ENCODE measurements at places on chromosomes 3 and 15. TPM values are rescaled to one million over a fixed set of nuclear protein-coding genes. Genes with fewer than 3 reads are reported as not detected.

DNA sequence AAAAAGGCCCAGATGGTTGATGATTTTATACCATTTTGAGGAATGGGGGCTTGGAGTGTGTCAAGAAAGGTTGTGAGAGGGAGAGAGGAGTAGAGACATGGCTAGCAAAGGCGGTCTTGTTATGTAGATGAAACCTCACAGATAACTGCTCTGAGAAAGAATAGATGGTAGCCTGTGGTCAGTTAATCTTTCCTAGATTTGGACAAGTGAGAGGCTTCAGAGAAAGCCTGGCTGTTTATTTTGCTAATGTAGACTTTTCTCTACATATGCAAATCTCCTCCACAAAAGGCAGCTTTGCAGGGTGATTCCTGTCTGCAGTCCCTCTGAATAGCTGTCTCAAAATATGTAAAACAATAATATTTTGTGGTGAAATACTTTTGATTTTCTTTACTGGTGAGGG, 177.3 kb downstream of the OTOL1 start:
- no peak for DNase-seq

DNA sequence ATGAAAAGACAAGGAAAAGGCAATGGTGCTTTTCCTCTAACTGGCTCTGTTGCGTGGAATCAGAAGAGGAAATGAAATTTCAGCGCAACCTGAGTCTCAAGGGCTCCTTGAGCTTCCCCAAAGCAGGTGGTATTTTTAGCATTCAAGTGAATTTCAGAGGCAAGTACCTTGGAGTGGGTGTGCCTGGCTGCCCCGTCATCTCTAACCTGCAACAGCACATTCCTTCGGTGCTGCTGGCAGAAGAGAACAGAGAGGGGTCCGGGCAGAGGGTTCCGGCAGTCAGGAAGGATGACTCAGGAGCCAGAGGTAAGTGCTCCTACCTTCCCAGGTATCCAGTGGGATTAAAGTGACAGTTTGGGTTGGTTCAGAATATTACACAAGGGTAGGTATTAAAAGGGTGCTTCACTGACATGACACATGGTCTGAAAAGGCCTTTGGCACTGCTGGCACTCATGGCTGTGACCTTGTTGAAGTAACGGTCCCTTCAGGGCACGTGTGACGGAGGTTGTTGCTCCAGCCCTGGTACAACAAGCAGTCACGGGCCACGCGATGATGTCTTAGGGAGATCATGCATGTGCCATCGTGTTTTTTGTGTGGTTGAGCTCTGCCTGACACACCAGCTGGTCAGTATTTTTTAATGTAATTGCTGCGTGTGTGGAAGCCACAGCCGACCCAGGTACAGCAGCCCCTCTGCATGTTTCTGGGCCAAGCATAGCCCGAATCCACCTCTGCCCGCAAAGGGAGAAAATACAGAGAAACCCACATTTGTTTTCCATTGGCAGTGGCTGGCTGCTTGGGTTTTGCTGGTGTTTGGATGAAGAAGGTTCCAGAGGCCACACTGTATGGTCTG, 75.7 kb downstream of the LRRK1 start:
- DNase-seq, result no peak

DNA sequence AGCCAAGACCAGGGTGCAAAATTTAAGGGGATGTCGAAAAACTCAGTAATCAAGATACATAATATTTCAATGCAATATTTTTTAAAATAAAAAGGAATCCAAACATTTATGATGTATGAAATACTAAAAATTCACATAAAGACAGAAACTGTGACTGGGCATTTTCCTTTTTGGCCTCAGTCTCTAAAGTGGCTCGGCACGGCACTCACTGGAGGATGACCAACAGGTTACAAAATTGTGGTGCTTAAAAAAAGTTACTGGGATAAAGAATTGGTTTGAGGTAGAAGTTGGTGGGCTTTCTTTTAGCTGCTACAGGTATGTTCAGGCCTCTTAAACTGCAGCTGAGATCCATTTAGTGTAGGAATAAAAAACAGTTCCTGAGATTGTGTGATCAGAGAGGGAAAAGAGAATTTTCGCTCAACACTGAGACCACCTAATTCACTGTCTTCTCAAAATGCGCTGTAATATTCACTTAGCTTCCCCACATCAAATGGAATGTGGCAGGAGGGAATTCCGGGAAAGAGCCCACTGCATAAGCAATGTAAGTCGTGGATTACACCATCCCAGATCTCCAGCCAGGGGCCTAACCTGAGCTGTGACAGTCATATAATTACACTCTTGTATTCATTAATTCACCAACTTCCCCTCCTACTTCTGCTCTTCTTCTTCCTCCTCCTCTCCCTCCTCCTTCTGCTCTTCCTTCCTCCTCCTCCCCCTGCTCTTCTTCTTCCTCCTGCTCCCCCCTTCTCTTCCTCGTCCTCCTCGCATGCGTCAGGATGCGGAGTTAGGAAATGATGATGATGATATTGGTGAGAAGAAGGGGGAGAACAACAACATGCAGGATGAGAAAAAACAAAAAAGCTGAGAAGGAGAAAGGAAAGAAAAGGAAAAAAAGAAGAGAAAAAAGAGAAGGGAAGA, 45.9 kb downstream of the HES1 start:
- no peak for DNase-seq

CRABP1 gene
- total RNA-seq, result not detected

DNA sequence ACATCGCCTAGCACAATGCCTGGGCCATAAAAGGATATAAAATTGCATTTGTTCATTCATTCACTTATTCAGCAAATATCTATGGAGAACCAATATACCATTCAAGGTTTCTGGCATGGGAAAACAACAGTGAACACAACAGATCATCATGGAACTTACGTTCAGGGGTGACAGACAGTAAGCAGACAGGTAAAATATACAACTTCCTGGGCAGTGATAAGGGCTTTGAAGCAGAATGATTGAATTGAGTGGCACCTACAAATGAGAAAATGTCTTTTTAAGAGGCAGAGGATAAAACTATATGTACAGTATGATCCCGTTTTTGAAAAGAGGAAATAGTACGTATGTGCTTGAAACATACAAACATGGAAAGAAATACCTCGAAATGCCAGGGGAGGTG, 39.2 kb downstream of the CMTM7 start:
- no peak for DNase-seq

Measured in psoas muscle (tissue), 8 donors.